NCI-H345 (cell line): ENCODE measurements at places on chromosomes 5 and 9.
A peak's percentile ranks its signal among the peaks of the same experiment; 100 is the strongest.

DNA sequence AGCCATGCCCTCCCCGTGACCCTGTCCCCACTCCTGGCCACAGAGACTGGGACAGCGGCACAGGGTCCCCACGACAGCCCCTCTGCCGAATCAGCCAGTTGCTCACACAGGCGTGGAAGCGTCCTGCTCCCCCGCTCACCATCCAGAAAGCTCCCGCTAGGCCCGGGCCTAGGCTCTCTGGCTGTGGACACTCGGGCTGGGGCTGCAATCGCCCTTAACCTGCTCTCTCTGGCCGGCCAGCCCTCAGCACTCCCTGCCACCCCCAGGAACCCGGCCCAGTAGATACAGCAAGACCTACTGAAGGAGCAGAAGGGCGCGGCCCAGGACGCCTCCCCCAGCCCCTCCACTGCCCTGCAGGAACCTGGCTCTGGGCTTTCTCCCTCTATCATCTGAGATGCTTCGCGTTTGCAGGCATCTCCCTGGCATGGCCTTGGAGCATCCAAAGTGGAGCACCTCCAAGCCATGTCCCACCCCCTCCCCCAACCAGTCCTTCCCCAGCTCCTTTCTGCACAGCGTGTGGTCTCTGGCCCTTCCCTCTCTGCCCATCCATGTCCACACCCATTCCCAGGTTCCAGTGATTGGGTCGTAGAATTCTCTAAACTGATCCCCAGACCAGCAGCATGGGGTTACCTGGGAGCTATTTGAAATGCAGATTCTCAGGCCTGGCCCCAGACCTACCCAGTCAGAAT, 113.7 kb upstream of the LMX1B start:
- no peak for DNase-seq

DNA sequence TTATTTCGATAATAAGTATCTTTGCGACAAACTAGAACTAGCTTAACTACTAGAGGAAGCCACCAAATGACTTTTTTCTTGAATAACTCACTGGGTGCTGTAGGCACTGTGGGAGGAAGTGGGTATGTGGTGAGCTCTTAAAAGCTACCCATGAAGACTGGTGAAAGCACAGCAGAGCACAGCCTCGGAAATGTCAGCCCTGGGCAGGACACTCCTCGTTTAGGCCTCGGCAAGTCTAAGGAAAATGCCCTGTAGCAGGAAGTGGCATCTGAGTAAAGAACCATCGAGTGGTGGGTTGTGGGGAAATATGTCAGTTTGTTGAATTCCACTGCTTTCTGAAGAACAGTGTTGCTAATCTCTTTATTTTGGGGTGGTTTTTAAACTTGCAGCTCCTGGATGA, 44.0 kb upstream of the NCS1 start:
- no peak for DNase-seq

DNA sequence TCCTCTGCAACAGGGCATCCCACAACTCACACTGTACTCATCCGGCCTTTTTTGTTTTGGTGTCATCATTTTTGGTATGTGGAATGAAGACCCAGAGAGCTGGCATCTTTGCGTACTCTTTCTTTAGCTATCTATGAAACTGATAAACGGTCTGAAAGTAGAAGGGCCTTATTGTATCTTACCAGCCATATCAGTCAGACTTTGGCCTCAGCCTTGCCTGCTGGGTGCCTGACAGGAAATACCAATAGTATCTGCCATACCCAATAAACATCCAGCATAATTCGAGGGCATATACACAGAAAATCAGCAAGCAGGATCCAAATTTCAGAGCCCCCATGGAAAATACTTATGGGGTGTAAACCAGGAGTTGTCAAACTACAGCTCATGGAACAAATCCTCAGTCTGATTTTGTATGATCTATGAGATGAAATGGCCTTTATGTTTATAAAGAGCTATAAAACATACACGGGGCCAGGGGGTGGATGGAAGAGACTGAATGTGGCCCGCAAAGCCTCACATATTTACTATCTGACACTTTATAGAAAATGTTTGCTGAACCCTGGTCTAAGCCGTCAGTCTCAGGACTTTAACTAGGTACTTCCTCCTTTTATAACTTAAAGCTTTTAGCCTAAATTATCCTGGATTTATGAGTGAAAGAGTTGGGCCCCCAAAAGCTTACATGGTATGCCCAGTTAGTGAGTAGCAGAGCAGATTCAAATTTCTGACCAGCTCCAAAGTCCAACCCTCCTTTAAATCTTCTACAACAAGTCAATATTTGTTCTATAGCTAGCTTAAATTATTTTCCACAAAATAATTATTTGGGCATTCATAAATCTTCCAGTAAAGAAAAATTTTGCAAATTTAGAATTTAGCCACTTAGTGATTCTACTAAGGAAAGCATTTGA, 308.0 kb upstream of the PUM3 start:
- DNase-seq, result no peak

- no peak for DNase-seq
Measured at GRCh38 chr5:31811210-31811609, 172.3 kb downstream of the PDZD2 start.

DNA sequence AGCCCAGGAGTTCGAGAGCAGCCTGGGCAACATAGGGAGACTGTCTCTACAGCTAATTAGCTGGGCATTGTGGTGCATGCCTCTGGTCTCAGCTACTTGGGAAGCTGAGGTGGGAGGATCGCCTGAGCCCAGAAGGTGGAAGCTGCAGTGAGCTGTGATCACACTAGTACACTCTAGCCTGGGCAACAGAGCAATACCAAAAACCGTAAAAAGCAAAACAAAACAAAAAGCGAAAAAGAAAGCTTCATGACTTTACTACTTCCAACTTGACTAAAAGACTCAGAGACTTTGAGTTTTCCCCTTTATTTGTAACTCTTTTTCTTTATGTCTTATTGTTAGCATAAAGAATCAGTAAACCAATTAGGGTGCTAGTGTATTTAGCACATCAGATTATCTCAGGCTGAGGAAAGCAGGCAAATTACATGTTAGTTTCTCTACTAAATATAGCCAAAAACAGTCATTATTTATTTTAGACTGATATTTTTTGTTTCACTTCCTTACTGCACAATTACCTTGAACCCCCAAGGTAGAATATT, 5.4 kb downstream of the RAD17 start:
- no peak for DNase-seq

- DNase-seq, result no peak
Measured at GRCh38 chr5:147539053-147539452, 29.2 kb upstream of the DPYSL3 start.

GRCh38 chr9:76415154-76415553, 20.9 kb upstream of the RFK start:
- DNase-seq, result no peak

DNA sequence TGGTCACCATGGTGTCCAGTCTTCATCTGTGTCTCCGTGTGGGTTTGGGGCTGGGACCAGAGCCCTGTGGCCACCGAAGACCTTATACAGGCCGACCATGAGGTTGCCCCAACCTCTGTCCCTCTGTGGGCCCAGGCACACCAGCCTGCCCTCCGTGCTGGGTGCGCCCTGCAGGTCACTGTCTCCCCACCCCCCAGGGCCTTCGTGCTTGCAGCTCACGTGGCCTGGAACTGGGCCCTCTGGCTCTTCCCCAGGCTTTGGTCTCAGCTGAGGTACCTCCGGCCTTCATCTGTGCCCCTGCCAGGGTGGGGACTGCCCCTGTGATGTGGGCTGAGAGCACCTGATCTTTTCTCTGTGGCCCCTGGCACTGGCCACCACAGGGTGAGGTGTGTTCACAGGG, 92.1 kb downstream of the RXRA start:
- no peak for DNase-seq

GRCh38 chr9:92328225-92328624, 2.5 kb downstream of the CENPP start:
- no peak for DNase-seq

GRCh38 chr9:31700252-31701045, 684.0 kb upstream of the ACO1 start:
- no peak for DNase-seq

DNA sequence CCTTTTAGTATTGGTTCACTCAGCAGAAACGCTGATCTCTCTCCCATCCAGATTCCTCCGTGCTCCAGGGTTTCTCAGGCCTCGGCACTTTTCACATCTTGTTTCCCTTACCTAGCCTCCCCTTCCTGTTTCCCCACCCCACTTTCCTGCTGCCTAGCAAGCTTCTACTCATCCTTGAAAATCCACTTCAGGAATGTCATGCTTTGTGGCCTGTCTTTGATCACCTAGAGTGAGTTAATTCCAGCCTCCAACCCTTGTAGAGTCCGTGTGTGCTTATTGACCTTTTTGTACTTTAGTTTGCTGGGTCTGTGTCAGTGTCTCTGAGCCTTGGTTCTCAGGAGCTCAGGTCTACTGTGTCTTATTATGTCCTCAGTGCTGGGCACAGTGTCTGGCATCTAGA, 116.6 kb downstream of the AOPEP start:
- no peak for DNase-seq

- DNase-seq, result no peak
Measured at GRCh38 chr5:104170926-104171325, 608.3 kb upstream of the NUDT12 start.

DNA sequence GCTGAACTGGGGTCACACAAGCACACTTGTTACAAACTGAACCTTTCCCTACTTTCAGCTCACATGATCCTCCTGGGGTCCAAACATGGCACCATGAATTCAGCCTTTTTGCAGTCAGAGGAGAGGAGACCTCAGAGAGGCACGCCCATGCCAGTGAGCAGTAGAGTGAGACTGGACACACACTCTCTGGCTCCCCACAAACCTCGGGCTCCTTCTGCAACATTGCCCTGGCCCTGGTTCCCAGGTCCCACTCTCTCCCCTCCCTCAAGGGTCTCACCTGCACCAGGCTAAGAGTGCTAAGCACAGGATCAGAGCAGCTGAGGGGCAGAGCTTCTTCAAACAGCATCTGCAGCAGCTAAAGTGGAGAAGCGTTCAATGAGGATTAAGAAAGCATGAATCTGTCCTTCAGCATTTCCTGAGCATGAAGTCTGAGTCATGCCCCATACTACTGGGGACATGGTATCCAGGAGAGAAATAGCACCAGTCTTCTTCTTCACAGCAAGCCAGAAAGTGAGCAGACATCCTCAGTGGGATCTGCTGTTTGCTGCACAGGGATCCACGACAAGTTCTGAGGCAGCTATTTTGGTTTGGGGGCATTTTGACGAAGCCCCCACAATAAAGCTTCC, 27.2 kb downstream of the SLC35A4 start:
- no peak for DNase-seq

- DNase-seq, result no peak
Measured at GRCh38 chr5:57662991-57663390, 180.4 kb upstream of the ACTBL2 start.

DNA sequence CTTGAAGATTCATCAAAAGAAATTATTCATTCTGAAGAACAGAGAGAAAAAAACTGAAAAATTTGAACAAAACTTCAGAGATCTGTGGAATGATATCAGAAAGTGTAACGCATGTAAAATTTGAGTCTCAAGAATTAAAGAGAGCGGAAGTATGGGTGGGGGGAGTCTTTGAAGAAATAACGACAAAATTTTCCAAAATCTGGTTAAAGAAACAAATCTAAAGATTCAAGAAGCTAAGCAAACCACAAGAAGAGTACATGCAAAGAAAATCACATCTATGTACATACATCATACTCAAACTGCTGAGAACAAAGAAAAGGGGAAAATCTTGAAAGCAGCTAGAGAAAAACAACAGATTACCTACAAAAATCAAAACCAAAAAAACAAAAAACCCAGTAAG, 149.4 kb upstream of the TBCA start:
- no peak for DNase-seq

DNA sequence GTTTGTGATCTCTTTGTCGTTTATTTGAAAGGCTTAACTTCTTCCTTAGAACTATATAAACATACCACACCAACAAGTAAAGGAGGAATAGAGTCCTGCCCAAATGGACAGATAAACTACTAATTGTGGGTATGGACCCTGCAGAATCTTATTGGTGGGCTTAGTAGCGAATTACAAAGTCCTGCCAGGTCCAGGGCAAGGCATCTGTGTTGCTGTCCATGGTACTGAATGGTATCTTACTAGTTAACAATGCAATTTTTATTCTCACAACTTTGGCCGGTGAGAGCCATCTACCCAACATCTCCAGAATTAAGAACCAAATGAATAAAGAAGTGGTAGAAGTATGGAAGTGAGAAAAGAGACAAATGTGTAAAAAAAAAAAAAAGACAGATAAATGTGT, 1782.4 kb upstream of the WWC1 start:
- DNase-seq, result no peak

DNA sequence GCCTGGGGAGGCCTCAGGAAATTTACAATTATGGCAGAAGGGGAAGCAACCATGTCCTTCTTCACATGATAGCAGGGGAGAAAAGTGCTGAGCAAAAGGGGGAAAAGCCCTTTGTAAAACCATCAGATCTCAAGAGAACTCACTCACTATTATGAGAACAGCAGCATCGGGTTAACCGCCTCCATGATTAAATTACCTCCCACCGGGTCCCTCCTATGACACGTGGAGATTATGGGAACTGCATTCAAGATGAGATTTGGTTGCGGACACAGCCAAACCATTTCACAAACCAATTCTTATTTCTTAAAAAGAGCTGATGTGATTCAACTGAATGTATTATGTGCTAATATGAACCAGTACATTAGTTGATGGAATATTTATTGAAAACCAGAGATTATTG, 63.9 kb downstream of the PARP8 start:
- DNase-seq, result no peak

- no peak for DNase-seq
Measured at GRCh38 chr9:17556935-17557334, 21.9 kb upstream of the SH3GL2 start.

DNA sequence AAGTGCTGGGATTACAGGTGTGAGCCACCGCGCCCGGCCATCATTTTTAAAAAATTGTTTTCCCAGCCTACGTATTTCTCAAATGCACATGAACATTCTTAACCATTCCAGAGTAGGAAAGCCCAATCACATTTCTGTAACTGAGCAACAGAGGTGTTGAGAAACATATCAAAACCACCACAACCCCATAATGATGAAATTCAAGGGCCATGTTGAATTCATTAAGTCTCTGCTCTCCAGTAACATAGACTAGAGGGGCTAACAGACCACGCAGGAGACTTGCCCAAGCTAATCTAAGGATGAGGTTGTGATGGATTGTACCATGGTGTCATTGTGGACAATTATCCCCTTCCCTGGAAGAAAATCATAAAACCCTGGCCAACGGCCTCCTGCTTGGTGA, 52.9 kb downstream of the MYO10 start:
- no peak for DNase-seq

- DNase-seq, result no peak
Measured at GRCh38 chr5:113246361-113246870, 188.4 kb downstream of the TSSK1B start.

DNA sequence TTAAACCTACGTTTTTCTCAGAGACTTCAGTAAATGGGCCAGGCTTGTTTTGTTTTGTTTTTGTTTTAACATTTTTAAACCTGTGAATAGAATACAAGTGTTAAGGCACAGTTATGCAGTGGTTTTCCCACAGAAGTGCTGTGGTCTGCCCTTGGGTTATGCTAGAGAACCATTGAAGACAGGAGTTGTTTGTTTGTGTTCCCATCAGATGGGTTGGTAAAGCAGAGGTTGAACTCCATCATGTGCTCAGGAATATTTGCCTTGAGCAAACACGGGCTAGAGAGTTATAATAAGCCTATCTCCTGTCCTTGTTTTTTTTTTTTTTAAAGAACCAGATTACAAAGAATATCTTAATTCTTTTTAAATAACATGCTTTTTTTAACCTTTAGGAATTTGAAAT, 28.5 kb downstream of the RHOBTB3 start:
- peak; percentile 3 for DNase-seq

GRCh38 chr9:29555502-29555901, 1982.2 kb upstream of the C9orf72 start:
- DNase-seq, result no peak

- peak; percentile 90 for DNase-seq
Measured at GRCh38 chr5:176817369-176817840, 7.0 kb downstream of the UNC5A start.

- DNase-seq, result no peak
Measured at GRCh38 chr9:136881691-136882108, 4.6 kb upstream of the TRAF2 start.
